ENCODE measurements at places on chromosomes 7 and 10.

GRCh38 chr10:29880856-29881255 lies 178.5 kb downstream of the JCAD start:
- no peak for DNase-seq

- no peak for DNase-seq
Observed at GRCh38 chr10:63106111-63106755, 26.9 kb upstream of the NRBF2 start.

DNA sequence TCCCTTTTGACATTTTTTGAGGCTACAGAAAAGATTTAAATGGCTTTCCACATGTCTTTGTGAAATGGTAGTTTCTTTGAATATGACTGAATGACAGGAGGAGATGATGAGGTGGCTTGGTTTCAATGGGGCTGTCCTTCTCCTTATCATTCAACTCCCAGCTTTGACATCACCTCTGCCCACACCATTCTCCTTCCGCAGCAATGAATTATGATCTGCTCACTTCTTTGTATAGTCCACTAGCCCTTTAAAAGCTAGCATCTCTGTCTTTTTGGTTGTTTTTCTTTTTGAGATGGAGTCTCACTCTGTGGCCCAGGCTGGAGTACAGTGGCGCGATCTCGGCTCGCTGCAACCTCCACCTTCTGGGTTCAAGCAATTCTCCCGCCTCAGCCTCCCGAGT lies 31.7 kb downstream of the DCLRE1A start:
- no peak for DNase-seq

GRCh38 chr10:118564652-118565051 lies 30.8 kb downstream of the PRLHR start:
- no peak for DNase-seq

GRCh38 chr7:114402876-114403635 lies 11.6 kb upstream of the FOXP2 start:
- DNase-seq, result no peak

DNA sequence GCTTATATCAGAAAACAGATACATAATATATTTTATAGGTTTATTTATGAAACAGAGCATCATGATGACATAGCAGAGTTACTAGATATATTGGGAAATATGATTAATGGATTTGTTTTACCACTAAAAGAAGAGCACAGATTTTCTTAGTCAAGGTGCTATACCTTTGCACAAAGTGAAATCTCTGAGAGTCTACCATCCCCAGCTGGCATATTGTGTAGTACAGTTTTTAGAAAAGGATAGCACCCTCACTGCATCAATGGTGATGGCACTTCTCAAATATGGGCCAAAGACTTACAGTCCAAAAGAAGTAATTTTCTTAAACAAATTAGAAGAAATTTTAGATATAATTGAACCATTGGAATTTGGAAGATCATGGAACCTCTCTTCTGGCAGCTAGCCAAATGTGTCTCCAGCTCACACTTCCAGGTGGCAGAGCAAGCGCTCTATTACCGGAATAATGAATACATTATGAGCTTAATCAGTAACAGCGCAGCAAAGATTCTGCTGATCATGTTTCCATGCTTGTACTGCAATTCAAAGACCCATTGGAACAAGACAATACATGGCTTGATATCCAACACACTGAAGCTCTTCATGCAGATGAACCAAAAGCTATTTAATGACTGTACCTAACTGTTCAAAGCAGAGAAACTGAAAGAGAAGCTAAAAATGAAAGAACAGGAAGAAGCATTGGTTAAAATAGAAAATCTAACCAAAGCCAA lies 21.9 kb upstream of the CREB3L2 start:
- DNase-seq, result no peak

GRCh38 chr10:34936061-34936460 lies 121.0 kb upstream of the PARD3 start:
- no peak for DNase-seq

DNA sequence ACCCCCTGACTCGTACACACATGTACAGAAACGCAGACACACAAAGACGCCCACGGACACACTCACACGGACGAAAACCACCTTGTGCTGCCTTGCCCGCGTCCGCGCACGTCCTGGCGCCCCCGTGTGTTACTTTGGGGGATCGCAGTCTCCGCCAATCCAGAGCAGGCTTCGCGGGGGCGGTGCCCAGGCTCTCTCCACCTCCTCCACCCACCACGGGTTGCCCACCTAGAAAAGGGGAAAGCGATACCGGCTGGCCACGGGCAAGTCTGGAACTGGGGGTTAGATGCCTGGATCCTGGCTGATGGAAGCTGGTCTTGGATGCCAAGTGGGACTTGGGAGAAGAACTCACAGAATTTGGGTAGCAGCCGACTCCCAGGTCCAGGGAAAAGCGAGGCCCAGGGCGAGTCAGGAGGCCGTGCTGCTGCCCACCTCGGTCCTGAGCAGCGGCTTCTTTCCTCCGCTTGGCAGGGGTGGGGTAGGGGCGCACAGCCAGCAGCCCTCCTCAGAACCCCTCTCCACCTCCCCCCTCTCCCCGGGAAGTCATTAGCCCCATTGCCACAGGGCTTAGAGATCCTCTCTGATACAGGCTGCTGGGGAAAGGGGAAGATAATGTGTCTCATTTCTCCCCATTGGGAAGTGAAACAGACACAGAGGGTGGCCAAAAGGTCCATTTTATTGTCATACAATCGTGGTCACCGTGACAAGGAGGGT lies 4.6 kb upstream of the VGF start:
- peak; percentile 83 for DNase-seq

GRCh38 chr7:28955356-28955717 lies 2.8 kb downstream of the TRIL start:
- no peak for DNase-seq

DNA sequence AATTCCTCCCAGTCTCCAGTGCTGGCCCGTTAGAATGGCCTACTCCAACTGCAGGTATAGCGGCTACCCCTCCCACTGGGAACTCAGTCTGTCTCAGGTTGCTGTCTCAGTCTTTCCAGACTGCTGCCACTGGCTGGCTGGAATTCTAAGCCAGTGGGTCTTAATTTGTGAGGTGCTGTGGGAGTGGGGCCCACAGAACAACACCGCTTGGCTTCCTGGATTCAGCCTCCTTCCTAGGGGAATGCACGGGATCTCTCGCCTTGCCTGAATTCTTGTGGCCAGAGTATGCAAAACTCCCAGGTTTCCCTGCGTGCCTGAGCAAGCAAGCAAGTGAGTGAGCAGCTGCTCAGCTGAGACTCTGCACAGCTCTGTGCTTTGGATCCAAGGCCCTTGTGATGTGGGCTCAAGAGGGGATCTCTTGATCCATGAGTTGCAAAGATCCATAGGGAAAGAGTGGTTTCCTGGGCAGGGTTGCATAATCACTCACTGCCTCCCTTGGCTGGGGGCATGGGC lies 41.5 kb upstream of the GPR141 start:
- DNase-seq, result no peak

GRCh38 chr7:142853739-142854371 lies 1.0 kb upstream of the EPHB6 start:
- peak; percentile 52 for DNase-seq

- DNase-seq, result no peak
Observed at GRCh38 chr7:23687011-23687410, 7.0 kb downstream of the FAM221A start.

GRCh38 chr10:26566525-26567350 lies 128.6 kb downstream of the APBB1IP start:
- no peak for DNase-seq

- no peak for DNase-seq
Observed at GRCh38 chr10:4576206-4576605, 249.8 kb upstream of the AKR1E2 start.

- no peak for DNase-seq
Observed at GRCh38 chr7:129670656-129671055, 59.1 kb downstream of the NRF1 start.

GRCh38 chr10:115355162-115355760 lies 262.1 kb downstream of the ATRNL1 start:
- no peak for DNase-seq

DNA sequence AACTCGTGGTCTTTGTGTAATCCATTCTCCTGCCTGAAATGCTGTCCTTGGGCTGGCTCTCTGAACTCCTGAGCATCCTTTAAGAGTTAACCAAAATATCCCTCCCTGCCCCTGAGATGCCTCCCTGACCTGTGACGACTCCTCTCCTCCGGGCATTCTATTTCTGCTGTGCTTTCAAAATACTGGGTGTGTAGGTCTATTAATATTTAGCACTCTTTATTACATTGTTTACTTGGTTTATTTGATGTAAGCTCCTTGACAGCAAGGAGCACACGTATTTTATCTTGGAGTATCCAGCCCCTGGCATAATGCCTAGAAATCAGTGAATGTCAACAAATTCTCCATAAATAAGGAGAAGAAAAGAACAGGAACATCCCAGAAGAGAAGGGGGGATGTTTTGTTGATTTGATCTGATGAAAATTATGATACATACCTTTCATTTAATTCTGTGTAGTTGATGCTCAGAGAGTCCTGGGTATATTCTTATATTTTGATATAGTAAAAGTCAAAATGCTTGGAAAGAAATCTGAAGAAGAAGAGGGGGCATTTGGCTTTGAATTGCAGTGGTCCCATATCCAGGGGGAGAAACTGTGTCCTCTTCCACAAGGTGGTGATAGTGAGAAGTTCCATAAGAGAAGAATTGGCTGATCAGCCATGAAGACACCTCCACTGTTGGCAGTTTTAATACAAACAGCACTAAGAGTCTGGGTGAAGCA lies 107.7 kb upstream of the MPP7 start:
- DNase-seq, result no peak

DNA sequence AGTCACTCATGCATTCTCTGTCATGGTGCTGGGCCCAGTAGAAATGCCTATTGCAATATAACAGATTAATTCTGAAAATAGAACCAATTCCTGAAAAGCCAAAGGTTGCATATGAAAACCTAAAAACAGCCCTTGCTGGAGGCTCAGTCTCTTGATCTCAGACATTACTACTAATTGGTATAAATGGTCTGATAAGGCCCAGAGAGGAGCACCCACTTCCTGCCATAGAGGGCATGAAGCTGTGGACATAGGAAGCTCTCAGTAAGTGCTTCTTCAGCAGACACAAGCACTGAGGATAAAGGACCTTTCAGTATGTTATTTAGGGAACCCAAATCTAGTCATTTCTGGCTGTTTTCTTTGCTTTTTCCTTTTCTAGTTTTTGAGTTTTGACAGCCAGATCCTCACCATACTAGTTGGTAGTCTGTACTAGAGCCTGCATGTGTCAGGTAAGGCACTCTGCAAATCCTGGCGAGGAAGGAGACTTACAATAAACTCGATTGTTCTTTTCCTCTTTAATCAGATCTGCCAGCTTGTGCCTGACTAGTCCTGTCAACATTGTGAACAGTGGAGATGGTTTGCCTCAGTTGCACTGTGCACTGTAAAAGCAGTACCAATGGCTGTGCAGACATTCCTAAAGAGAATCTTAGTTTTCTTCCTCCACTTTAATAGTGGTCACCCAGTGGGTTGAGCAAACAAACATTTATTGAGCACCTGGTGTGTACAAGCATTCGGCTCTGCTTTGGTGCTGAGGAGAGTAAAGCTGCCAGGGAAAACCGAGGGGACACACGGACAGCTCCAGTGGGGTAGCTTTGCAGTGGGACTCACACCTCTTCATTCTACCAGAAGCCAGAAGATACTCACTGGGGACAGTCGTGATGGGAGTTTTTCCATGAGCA lies 140.9 kb downstream of the CHN2 start:
- DNase-seq, result no peak

DNA sequence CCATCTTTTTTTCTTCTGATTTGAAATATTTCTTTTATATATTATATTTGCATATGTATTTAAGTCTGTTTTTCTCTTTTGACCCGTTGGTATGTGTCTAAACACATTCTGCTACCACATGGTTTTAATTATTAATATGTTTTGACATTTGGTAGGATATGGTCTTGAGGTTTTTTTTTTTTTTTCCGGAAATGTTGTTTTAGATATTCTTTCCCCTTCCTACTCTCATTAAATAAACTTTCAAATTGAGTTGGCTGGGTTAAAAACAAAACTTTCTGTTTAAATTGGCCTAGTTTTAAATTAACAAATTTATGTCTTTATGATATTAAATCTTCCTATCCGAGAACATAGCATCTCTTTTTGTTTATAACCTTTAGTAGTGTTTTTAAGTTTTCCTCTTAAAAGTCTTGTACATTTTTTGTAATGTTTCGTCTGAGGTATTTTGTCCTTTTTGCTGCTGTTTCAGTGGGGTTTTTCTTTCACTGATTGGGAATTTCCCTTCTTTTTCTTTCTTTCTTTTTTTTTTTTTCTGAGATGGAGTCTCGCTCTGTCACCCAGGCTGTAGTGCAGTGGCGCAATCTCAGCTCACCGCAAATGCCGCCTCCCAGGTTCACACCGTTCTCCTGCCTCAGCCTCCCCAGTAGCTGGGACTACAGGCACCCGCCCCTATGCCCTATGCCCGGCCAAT lies 25.4 kb downstream of the STAM start:
- no peak for DNase-seq

DNA sequence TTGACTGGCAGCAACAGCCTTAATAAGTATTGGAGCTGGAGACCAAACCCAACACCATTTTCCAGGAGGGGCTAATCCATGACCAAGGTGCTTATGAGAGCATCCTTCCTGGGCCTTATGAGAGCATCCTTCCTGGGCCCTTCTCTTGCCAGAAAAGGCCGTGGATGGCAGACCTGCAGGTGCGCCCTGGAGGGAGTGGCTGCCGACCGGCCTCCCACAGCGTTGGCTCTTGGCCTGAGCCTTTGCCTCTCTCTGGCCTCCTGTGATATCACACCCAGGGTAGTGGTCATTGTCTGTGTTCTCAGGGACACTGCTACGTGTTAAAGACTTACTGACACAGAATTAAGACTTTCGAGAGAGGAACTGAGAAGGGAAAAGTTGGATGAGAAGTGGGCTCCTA lies 22.3 kb upstream of the NUDCD3 start:
- no peak for DNase-seq

DNA sequence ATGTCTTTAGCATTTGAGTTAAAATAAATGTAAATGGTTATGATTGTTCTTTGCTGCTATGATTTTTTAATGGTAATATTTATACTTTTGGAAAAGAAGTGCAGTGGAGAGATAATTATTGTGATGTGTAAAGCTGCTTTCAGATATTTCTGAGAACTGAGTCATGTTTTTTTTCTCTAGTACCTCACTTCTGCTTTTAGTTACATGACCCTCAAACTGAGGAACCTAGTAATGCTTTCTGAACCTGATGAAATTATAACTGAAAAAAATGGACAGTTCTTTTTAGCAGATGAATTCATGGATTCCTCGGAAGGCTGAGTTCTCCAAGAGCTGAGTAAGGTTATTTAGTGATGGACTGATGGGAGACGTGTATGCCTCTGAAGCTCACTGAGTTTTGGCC lies 167.8 kb downstream of the CDCA7L start:
- no peak for DNase-seq

DNA sequence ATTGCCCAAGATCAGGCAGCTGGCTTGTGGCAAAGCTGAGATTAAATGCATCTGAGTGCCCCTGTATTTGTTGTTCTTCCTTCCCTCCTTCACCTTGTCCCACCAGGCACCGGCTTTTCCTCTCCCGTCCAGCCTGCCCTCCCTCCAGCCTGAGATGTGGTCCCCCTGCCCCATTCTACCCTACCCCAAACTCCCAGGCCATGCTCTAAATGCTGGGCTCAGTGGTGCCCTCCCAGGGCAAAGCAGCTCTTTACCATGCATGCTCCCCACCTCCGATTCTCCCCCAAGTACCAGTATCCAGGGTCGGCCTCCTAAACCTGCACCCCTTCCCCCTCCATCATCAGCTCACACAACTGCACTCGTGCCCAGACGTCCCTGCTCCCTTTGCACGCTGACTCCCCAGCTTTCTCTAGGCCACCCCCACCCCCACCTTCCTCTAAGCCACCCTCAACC lies 36.5 kb downstream of the CALML5 start:
- no peak for DNase-seq

- DNase-seq, result no peak
Observed at GRCh38 chr10:64115908-64116643, 594.9 kb downstream of the REEP3 start.
